ENCODE measurements at places on chromosomes 7 and 10. TPM values are rescaled to one million over a fixed set of nuclear protein-coding genes. Genes with fewer than 3 reads are reported as not detected.

Gene TEX36
- not detected for polyA plus RNA-seq

Gene OPN1SW
- not detected for polyA plus RNA-seq

Gene PNLIPRP3
- polyA plus RNA-seq = not detected

Gene TAS2R40
- polyA plus RNA-seq = not detected

Gene FRAT2
- 2.4 TPM for polyA plus RNA-seq

Gene IFRD1
- 46.9 TPM for polyA plus RNA-seq

Measured in AG04450 (cell line).